Panc1 (cell line): ENCODE measurements at places on chromosomes 12 and 14.

- DNase-seq = no peak
- no peak overlapping the region for H3K4me3 ChIP-seq
- no peaks in the 10 kb centered on the region for H3K27me3 ChIP-seq
Measured at GRCh38 chr14:69284170-69284569, 24.2 kb downstream of the GALNT16 start.

DNA sequence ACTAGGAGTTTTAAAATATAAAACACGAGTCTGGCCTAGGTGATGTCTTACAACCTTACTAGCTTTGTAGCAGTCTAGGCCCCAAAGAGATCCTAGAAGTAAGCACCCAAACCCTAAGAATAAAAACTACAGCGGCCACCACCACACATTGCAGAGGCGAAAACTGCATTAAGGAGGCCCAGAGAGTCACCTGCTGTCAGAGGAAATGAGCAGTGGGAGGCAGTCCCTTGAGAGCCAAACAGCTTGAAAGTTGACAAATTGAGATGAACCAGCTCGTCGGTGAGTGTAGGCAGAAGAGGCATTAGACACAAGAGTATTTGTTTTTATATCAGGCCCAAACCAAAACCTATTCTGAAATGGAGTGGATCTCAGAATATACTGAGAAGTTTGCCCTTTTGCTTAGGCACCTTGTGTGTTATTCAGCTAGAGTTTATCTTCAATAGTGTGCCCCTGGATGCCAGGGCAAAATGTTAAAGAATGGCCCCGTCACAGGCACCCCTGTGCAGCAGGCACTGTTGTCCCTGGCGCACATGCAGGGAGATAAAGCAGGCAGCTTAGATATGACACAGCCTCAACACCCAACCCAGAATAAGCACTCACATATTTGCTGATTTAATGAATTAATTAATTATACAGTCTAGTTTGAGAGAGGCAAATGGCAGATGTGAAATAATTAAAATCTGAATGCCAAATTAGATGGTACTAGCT is 56.7 kb downstream of the TTC7B start:
- peaks cover 7% of the 10 kb centered on the region for H3K4me1 ChIP-seq
- H3K27me3 ChIP-seq = no peaks in the 10 kb centered on the region
- H3K4me3 ChIP-seq = no peak overlapping the region
- H3K36me3 ChIP-seq = no peaks in the 10 kb centered on the region
- DNase-seq = no peak

- no peak overlapping the region for H3K4me3 ChIP-seq
- no peak overlapping the region for H3K27ac ChIP-seq
- no peaks in the 10 kb centered on the region for H3K27me3 ChIP-seq
- H3K4me1 ChIP-seq = no peaks in the 10 kb centered on the region
Measured at GRCh38 chr14:97456958-97457357, 659.8 kb downstream of the VRK1 start.

GRCh38 chr12:5586201-5586600 is 154.3 kb downstream of the NTF3 start:
- DNase-seq = no peak
- no peaks in the 10 kb centered on the region for H3K36me3 ChIP-seq
- H3K4me1 ChIP-seq = no peaks in the 10 kb centered on the region
- H3K4me3 ChIP-seq = no peak overlapping the region
- H3K27me3 ChIP-seq = no peaks in the 10 kb centered on the region
- H3K27ac ChIP-seq = no peak overlapping the region

DNA sequence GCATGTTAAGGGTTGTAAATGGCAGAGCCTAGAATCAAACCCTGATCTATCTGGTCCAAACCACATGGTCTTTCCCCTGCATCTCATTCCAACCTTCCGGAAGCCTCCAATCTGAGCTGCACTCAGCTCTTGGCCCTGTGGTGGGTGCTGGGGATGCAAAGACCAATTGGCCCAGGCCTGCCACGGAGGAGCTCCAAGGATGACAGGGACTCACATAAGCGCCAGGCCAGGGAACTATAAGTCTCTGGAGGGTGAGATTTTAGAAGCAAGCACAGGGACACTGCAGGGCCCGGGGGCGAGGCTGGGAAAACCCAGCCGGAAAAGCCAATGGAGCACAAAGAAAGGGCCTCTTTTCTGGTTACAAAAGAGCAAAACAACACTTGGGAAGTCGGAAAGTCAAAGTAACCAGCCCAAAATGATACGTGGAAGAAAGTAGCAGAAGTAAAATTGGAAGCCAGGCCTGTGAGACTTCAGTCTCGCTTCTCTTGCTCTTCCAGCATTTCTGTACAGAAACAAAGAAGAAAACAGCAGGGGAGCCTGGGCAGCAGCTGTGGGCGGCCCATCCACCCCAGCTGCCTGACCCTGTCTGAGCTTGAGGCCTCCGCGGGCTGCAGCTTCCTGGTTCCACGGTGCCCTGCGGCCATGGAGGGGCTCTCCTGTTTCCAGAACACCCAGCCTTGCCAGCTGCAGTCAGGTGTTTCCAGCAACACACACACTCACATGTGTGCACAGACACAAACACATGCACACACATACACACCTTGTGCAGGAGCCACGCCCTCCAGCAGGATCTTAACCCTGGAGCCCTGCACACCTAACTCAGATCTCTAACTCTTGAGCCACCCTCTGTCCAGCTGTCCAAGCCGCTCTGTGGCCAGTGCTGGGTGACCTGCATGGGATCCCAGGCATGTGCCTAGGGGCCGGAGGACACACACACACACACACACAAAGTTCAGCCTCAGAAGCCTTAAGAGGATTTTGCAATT is 178.2 kb downstream of the BCL11B start:
- H3K36me3 ChIP-seq = no peaks in the 10 kb centered on the region
- H3K4me3 ChIP-seq = no peak overlapping the region
- no peak for DNase-seq
- no peaks in the 10 kb centered on the region for H3K4me1 ChIP-seq
- no peaks in the 10 kb centered on the region for H3K27me3 ChIP-seq

DNA sequence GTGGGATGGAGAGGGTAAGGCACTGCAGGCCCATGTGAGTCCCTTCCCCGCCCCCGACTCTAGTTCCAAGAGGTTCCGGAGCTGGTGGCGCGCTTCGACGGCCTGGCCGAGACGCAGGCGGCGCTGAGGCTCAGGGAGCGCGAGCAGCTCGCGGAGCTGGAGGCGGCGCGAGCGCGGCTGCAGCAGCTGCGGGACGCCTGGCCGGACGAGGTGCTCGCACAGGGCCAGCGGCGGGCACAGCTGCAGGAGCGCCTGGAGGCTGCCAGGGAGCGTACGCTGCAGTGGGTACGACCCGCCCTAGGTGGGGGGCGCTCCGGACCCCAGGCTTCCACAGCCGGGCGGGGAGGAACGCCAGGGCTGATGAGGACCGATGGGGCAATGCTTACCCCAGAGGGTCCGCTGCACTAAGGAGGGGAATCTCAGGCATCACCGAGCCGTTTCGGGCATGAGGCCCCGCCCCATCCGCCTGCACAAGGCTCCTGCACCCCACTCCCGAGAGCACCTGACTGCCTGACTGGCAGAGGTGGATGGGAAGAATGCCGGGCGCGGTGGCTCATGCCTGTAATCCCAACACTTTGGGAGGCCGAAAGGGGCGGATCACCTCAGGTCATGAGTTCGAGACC is 4.9 kb downstream of the CFAP73 start:
- peak overlapping the region; percentile 32 for H3K4me3 ChIP-seq
- H3K4me1 ChIP-seq = peaks cover 9% of the 10 kb centered on the region; the same call in 1 of the 2 replicates
- no peak overlapping the region for H3K27ac ChIP-seq
- H3K27me3 ChIP-seq = no peaks in the 10 kb centered on the region
- H3K36me3 ChIP-seq = no peaks in the 10 kb centered on the region
- no peak for DNase-seq

DNA sequence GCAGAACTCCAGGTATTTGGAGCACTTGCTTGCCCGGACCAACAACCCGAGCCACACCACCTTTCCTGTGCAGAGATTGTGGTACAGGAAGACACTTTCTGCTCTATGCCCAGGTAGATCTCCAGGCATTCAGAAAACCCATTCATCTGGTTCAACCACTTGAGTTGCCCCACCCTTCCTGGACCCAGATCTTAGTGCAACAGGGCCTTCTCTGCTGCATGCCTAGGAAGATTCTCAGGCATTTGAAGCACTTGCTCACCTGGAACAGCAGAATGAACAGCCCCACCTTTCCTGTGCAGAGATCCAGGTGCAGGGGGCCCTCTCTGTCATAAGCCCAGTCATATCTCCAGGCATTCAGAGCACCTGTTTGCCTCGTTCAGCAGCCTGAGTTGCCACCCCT is 412.8 kb upstream of the MGAT4C start:
- no peak for DNase-seq
- no peak overlapping the region for H3K4me3 ChIP-seq
- no peak overlapping the region for H3K27ac ChIP-seq
- no peaks in the 10 kb centered on the region for H3K27me3 ChIP-seq

DNA sequence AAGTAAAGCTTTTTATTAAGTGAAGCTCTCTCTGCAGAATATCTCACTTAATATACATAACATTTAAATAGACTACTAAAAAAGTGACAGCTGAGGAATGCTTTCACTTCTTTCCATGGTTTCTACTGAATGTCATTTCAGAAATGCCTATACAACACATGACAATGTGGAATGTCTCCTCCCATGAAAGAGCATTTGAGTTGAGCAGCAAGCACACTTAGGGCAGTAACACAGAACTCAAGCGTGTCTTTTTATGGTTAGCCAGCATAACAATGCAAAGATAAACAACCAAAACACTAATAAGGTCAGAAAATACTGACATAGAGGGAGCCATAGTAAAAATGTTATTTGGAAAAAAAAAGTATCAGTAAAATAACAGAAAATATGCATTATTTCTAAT is 9.4 kb downstream of the PPP1R12A start:
- no peak for DNase-seq
- no peak overlapping the region for H3K27ac ChIP-seq
- no peak overlapping the region for H3K4me3 ChIP-seq
- no peaks in the 10 kb centered on the region for H3K27me3 ChIP-seq

- no peak overlapping the region for H3K27ac ChIP-seq
- no peaks in the 10 kb centered on the region for H3K36me3 ChIP-seq
- no peak for DNase-seq
- no peaks in the 10 kb centered on the region for H3K27me3 ChIP-seq
Measured at GRCh38 chr12:1655225-1655788, 26.3 kb downstream of the WNT5B start.

DNA sequence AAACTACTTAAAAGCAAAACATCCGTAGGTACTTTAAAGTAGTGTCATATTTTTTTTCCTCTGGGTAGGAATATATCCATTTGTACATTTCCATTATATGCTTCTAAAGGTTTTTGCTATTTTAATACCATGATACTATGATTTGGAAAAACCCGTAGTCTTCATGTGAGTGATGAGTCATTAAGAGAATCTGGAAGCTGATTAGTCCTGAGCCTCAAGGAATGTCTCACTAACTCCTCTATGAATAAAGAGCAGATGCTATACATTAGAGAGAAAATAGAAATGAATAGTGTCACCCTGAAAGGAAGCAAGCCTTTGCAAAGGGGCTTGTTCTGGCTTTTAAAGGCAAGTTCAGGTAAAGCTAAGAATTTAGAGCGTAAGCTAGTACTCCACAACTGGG is 432.1 kb downstream of the CCDC91 start:
- H3K27ac ChIP-seq = no peak overlapping the region
- DNase-seq = no peak
- H3K27me3 ChIP-seq = no peaks in the 10 kb centered on the region

GRCh38 chr12:17334784-17335183 is 728.8 kb upstream of the LMO3 start:
- H3K4me3 ChIP-seq = no peak overlapping the region
- H3K27me3 ChIP-seq = no peaks in the 10 kb centered on the region
- H3K27ac ChIP-seq = no peak overlapping the region
- H3K36me3 ChIP-seq = no peaks in the 10 kb centered on the region
- no peak for DNase-seq
- H3K4me1 ChIP-seq = no peaks in the 10 kb centered on the region

- H3K27me3 ChIP-seq = peaks cover 2% of the 10 kb centered on the region
- no peak for DNase-seq
- no peak overlapping the region for H3K4me3 ChIP-seq
- no peaks in the 10 kb centered on the region for H3K4me1 ChIP-seq
- H3K36me3 ChIP-seq = no peaks in the 10 kb centered on the region
Measured at GRCh38 chr12:95851606-95852005, 7.1 kb upstream of the SNRPF start.

DNA sequence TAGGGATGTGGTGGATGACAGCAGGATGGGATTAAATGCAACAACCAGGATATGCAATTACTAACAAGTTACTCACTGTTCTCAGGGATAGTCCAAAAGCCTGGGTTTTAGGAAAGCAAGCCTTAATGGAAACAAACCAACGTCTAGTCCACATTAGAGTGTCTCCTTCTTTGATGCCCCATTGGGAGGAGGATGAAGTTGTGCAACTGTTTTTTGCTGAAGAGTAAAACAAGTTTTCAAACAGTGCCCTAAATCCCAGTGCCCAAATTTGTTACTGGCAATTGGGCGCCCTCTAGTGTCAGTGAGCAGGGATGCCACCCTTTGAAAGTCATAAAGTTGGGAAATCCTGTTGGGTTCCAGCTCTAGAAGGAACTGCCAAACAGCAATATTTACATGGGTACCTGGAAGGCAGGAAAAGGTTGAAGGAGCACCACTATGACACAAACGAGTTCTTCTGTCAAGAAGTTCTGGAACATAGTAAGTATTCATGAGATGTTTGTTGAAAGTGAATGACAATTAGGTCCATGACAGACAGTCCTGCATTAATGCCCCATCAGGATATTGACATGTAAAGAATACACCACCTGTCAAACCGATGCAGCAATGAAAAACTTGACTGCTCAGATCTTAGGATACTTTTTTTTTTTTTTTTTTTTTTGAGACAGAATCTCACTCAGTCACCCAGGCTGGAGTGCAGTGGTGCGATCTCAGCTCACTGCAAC is 11.1 kb upstream of the DPF3 start:
- peaks cover 4% of the 10 kb centered on the region; the same call in 1 of the 2 replicates for H3K4me1 ChIP-seq
- H3K4me3 ChIP-seq = no peak overlapping the region
- H3K36me3 ChIP-seq = no peaks in the 10 kb centered on the region
- no peak overlapping the region for H3K27ac ChIP-seq

GRCh38 chr14:64763085-64763782 is 59.0 kb downstream of the PLEKHG3 start:
- H3K36me3 ChIP-seq = no peaks in the 10 kb centered on the region
- H3K27ac ChIP-seq = no peak overlapping the region
- H3K4me3 ChIP-seq = no peak overlapping the region

- H3K4me1 ChIP-seq = no peaks in the 10 kb centered on the region
- no peak overlapping the region for H3K27ac ChIP-seq
- H3K27me3 ChIP-seq = no peaks in the 10 kb centered on the region
- no peak for DNase-seq
Measured at GRCh38 chr12:2683283-2684025, 111.3 kb upstream of the FKBP4 start.

GRCh38 chr12:89691659-89692058 is 17.0 kb downstream of the ATP2B1 start:
- DNase-seq = no peak
- peaks cover 11% of the 10 kb centered on the region for H3K4me1 ChIP-seq
- no peaks in the 10 kb centered on the region; the same call in 1 of the 2 replicates for H3K36me3 ChIP-seq
- H3K27ac ChIP-seq = no peak overlapping the region

DNA sequence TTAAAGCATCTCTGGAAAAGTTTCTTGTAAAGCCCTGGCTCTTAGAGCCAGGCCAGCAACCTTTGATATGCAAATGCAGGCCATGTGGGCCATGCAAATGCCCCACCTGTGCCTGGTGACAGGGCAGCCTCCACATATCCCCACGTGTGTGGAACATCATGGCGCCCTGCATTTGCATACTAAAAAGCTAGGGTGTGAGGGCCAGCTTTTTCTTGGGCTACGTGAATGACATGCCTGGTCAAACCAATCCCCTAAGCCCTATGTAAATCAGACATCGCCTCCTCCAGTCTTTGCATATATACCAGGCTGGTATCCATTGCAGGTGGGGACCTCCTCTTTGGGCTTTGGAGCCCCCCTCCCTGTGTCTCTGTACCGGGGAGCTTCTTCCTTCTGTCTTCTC is 6.4 kb downstream of the CSRP2 start:
- no peak overlapping the region for H3K4me3 ChIP-seq
- DNase-seq = no peak
- no peak overlapping the region for H3K27ac ChIP-seq
- H3K27me3 ChIP-seq = peaks cover 8% of the 10 kb centered on the region; the same call in 1 of the 2 replicates
